ENCODE measurements at places on chromosomes 5 and 9. TPM values are rescaled to one million over a fixed set of nuclear protein-coding genes. Genes with fewer than 3 reads are reported as not detected.

- DNase-seq, result no peak
Observed at GRCh38 chr5:150595466-150596031, 44.9 kb upstream of the SYNPO start.

DNA sequence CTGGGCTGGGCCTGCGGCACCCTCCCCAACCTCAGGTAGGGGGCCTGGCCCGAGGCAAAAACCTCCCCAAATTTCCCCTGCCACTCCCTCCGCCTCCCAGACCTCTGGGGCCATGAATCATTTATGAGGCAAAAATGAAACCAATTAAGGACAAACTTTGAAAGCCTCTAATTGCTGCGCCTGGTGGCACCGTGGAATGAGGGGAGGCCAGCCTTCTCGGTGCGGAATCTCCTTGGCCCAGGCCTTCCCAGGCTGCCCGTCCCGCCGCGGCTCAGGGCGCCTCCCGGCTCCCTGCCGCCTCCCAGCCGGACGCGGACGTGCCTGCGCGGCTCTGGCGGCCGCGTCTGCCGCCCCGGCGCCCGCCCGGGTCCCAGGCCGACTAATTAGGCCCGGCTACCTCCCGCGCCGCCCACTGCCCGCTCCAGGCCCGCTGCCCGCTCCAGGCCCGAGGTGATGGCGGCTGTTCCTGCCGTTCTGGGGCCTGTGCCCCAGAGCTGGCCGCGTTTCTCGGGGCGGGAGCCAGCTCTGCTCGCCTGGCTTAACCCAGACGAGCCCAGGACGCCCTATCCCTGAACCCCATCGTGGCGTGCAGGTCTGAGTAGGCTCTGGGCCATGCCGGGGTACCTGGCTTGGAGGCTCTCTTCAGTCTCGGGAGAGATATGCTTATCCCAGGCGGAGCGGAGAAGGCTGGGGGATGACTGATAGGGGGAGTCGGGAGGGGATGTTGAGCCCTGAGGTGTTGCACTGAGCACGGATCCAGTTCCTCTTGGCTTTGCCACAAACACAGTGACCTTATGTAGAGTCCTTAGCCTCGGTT is 20.1 kb downstream of the CXXC5 start:
- no peak for DNase-seq

DNA sequence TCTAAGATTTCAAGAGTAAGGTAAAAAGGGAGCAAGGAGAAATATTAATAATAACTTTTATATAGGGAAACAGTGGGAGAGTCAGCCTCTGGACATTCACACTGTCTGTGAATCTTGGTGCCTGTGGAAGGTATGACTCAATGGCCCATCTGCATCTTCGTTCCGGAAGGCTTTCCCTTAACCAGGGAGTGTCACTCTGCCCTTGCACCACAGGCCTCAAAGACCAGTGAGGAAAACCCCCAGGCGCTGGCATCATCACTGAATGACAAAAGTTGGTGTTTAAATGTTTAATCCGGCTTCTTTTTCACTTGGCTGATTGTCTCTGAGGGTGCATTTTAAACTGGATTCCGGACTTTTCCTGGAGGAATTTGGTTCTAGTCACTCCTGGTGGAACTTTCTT is 522.4 kb upstream of the TLE4 start:
- no peak for DNase-seq

- DNase-seq, result no peak
Observed at GRCh38 chr5:113896789-113897188, 383.3 kb downstream of the YTHDC2 start.

- DNase-seq, result peak; percentile 87
Observed at GRCh38 chr5:141560725-141561483, 57.9 kb downstream of the DIAPH1 start.

GRCh38 chr9:125881042-125881441 is 133.9 kb downstream of the PBX3 start:
- no peak for DNase-seq

DNA sequence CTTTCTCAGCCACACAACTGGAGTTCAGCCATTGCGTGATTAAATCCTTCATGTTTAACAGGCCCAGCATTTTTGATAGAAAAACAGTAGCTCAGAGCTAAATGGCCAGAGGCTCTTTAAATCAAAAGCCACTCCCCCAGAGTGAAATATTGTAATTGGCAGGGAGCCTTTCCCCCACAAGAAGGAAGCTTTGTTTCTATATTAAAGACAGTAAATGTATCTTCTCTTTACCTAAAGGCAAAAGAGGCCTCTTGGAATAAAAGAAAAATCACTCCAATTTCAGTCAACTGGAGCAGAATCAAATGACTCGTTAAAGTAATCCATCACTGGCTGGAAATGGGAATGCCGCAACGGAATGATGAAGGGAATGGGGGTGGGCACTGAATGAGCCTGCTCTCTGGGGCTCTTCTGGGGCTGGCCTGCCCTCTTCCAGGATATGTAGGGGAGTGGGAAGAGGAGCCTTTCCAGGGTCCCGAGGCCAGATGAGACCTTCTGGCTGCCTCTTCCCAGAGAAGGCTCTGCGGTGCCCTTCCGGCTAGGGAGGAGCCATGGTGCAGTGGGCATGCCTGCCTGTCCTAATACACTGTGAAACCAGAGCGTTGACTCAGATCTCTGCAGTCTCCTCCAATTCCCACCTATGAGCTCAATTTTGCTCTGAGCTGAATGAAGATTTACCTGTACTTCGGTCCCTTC is 45.2 kb downstream of the ANKDD1B start:
- no peak for DNase-seq

- DNase-seq, result no peak
Observed at GRCh38 chr5:43627028-43627427, 24.0 kb downstream of the NNT start.

DNA sequence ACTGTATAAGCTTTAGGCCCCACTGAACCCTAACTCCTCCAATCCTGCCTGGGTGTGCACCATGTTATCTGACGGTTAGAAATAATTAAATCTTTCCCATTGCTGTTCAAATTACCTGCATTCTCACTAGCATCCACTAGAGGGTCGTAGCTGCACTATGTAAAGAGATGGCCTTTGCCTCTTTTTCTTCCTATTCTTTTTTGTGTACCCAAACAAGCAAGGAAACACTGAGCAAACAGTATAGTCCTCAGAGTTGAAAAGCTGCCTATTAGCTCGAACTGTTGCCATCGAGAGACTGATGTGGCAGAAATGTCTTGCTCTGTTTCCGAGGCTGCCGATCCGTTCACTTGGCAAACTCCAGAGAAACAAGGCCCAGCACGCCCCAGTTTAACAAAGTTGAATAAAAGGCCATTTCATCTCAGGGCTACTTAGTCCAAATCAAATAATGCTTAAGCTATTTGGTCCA is 163.8 kb upstream of the TRPM3 start:
- peak; percentile 51 for DNase-seq

DNA sequence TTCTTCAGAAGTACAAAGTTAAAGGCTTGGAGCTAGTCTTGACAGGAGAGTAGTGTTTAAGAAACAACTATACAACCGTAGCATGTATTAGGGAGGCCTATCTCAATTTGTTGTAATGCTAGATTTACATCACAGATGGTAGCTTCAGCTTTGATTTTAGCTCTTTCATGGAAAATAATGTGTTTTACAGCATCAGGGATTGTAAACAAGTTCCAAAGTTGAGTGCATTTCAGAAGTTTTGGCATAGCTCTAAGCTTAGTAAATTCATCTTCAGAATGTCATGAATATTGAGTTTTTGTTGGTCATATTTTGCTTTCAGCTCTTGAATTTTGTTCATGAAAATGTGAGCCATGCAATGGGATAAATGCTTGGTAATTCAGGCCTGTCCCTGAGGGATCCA is 30.7 kb downstream of the SLC44A1 start:
- DNase-seq, result no peak

DNA sequence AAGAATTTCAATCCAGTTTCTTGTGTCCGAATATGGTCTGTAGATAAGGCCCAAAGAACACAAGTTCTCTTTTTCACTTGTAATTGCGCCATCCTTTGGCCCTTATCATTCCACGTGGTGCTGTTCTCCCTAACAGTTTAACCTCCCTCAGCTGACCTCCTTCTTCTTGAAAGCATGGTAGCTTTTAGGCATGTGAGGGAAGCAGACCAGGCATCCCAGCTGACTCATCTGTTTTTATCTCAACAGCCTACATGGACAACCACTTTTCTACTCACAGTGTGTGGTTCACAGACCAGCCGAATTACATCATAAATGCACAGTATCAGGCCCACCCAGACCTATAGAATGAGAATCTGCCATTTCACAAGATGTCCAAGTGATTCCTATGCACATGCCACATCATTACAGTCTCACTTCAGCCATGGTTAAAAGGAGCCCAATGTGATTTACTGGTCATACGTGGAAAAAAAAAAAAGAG is 26.9 kb upstream of the PLIN2 start:
- no peak for DNase-seq

GRCh38 chr5:137164961-137165360 is 334.2 kb downstream of the SPOCK1 start:
- DNase-seq, result no peak

DNA sequence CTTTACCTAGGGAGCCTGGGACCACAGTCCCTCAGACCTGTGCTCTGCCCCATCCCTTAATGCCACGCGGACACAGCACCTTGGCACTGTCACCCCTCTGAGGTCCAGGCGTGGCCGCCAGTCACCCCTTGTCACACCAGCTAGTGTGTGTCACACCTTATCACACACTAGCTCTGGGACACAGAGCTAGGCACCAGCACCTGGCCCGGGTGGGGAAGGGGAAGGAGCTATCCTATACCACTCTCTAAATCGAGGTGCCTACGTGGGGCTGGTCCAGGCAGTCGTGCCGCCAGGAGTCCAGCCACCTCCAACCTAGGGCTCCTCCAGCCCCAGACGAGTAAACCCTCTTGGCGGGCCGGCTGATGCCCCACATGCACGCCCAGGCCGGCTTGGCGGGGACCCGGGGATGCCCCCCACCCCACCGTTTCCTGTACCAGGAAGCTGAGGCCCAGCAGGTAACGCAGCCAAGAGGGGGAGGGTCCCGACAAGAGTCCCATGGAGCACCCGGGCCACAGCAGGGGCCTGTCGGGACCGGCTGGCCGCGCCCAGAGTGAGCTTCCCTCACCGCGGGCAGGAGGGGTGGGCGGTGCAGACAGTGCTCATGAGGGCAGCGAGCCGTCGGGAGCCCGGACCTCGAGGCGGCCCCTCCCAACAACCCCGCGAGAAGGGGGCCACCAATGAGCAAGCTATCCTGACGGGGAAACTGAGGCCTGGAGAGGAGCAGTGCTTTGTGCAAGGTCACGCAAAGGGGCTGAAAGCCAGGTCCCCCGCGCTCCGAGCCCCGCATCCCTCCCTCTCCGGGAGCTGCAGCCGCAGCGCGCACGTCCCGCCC is 550 bp downstream of the CORO2A start:
- DNase-seq, result no peak

GRCh38 chr9:72129271-72130156 is 19.7 kb upstream of the GDA start:
- DNase-seq, result no peak

- no peak for DNase-seq
Observed at GRCh38 chr5:160702311-160702803, 149.7 kb downstream of the ATP10B start.

DNA sequence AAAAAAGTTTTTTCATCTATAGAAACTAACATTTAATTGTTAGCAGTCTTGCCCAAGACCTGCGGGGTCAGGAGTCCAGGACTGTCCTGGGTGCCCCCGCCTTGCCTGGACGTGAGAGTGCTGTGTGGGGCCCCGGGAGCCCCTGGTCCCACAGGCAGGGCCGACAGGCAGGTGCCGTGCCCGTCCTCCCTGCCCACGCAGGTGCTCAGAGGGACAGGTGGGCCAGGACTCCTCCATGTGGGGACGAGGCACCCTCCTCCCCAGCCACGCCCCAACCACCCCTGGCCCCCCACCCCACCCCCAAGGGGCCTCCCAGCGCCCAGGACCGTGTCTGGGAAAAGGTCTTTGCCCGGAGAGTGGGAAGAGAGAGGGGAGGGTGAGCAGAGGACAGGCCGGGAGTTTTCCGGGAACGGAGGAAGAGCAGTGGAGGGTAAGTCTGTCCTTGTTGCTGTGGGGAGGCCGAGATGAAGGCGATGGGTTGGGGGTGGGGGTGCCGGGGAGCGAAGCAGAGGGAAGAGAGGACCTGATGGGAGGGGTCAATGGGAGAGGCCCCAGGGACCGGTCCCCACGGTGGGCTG is 2.7 kb upstream of the LCN12 start:
- no peak for DNase-seq

DNA sequence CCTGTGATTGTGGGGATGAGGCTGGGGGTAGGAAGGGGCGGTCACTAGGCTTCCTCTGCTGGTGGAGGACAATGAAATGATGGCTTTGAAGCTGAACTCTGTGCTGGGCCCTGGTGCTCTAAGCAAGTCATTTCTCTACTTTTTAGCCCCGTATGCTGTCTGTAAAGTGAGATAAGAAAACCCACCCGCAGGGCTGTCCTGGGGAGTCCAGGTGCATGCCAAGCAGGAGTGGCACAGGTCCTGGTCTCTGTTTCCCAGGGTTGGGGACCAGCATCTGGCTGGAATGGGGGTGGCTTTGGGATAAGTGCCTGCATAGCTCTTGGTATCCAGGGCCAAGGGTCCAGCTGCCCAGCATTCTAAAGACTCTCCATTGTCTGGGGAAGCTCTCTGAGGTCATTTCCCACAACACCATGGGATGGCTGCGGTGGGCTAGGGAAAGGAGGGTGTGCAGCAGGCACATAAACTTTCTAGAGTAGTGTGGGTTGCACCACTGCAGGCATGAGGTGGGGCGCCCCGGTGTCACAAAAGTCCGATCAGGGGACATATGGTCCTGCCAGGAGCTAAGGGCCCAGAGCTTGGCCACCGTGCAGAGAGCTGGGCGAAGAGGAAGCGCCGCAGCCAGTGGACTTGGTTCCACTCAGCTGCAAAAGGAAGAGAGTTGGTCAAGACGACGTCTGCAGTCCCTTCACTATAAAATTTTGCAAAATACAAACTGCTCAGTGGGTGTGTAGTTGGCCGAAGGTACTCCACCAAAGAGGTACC is 25.6 kb upstream of the GTF3C5 start:
- no peak for DNase-seq

FOXD4L4 gene
- not detected for polyA plus RNA-seq

PPP2CA gene
- 202 TPM for polyA plus RNA-seq

SH3PXD2B gene
- polyA plus RNA-seq, result 37.2 TPM

GABRP gene
- 1.4 TPM for polyA plus RNA-seq

PTGR1 gene
- 331 TPM for polyA plus RNA-seq

LCN9 gene
- polyA plus RNA-seq, result not detected

MYMK gene
- 0.22 TPM for polyA plus RNA-seq

LHFPL2 gene
- 48.4 TPM for polyA plus RNA-seq

Measured in left renal pelvis (tissue), 4 donors.